ENCODE measurements at places on chromosomes 6 and 20.

GRCh38 chr20:48380661-48381060 lies 447.1 kb downstream of the PREX1 start:
- DNase-seq = no peak
- H3K4me3 ChIP-seq = no peak overlapping the region
- no peaks in the 10 kb centered on the region for H3K4me1 ChIP-seq
- no peaks in the 10 kb centered on the region for H3K27me3 ChIP-seq
- H3K27ac ChIP-seq = no peak overlapping the region

GRCh38 chr6:53339424-53339823 lies 9.3 kb downstream of the ELOVL5 start:
- no peaks in the 10 kb centered on the region for H3K27me3 ChIP-seq
- no peaks in the 10 kb centered on the region for H3K36me3 ChIP-seq
- H3K4me3 ChIP-seq = no peak overlapping the region
- no peak overlapping the region for H3K27ac ChIP-seq
- no peak for DNase-seq

DNA sequence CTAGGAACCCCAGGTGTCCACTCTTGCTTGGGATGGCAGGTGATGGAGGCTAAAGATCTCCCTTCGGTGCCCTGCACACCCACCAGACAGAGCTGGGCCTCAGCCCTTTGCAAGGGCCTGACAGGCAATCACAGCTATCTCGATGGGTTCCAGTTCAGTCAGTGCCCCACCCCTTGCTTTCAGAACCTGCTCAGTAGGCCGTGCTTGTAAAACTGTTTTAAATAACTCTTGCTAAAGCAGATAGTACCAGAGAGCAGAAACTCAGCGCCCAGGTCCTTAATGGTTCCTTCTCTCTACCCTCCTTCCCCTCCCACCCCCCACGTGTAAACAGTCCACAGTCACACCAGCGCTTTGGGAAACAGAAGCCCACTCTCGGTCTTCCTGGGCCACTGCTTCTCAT lies 39.2 kb downstream of the C6orf132 start:
- DNase-seq = no peak
- H3K4me1 ChIP-seq = no peaks in the 10 kb centered on the region

DNA sequence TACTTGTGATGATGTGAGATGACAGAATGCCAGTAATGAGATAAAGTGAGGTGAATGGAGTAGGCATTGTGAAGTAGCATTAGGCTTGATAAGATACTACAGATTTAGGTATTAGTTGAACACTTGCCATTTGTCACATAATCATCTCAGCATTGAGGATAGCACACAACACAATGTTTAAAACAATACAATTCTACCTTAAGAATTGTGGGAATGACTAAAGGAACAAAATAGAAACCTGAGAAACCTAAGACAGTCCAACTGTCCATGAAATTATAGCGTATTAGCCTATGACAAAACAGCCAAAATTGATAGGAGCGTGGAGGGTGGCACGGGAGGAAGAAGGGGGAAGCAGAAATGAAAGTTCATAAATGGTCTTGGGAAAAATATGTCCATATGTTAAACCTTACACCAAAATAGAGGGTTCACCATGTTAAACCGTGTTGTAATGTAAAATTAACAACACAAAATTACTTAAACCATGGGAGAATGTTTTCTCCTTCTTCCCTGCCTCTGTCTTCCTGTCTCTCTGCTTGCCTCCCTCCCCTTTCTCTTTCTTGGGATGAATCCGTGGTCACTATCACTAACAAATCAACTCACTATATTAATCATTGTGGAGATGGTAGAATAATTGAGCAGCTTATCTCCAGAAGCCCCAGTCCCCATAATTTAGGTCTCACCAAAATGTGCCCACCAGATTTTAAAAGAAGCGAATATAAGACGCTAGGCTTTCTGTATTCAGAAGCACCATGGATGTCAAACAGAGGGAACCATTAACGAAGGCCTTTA lies 33.0 kb upstream of the HFE start:
- no peaks in the 10 kb centered on the region for H3K4me1 ChIP-seq
- no peaks in the 10 kb centered on the region for H3K27me3 ChIP-seq
- DNase-seq = no peak
- peak overlapping the region; percentile 75 for H3K27ac ChIP-seq

GRCh38 chr6:47064274-47064673 lies 22.1 kb upstream of the ADGRF1 start:
- no peaks in the 10 kb centered on the region for H3K4me1 ChIP-seq
- no peaks in the 10 kb centered on the region for H3K27me3 ChIP-seq
- no peak overlapping the region for H3K4me3 ChIP-seq

DNA sequence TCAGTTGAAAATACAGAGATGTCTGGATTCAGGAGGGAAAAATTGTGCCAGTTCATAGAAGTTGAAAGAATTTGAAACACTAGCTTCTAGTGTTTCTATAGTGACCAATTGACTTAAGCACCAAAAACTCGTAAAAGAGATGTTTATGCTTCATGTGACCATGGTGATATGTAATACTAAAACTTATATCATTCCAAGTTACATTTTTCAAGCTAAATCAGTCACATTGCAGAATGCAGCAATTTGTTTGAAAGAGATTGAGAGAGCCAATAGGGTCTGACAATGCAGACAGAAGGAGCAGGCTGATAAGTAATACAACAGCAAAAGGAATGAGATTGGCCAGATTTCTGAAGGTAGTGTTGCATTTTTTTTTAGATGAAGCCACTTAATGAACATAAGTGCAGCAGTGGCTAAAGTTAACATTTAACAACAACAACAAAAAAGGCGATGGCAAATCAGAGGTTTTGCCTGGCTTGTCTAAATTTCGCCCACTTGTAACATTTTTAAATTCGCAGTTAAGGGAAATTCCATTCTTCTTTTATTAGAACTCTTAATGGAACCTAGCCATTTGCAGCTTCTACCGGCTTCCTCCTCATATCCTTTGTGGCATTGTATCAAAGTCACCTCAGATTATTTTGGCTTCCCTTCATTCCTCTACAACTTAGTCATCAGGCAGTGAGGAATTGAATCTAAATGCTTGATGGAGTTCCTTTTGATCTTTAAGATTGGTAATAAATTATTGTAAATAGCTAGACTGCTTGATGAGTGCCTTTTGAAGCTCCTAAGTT lies 484.0 kb upstream of the SOX4 start:
- H3K27ac ChIP-seq = peak overlapping the region; percentile 57
- H3K4me3 ChIP-seq = no peak overlapping the region
- H3K36me3 ChIP-seq = no peaks in the 10 kb centered on the region

GRCh38 chr20:58032599-58032998 lies 195.9 kb downstream of the ANKRD60 start:
- H3K4me3 ChIP-seq = no peak overlapping the region
- no peaks in the 10 kb centered on the region for H3K27me3 ChIP-seq
- H3K4me1 ChIP-seq = no peaks in the 10 kb centered on the region
- no peak for DNase-seq

DNA sequence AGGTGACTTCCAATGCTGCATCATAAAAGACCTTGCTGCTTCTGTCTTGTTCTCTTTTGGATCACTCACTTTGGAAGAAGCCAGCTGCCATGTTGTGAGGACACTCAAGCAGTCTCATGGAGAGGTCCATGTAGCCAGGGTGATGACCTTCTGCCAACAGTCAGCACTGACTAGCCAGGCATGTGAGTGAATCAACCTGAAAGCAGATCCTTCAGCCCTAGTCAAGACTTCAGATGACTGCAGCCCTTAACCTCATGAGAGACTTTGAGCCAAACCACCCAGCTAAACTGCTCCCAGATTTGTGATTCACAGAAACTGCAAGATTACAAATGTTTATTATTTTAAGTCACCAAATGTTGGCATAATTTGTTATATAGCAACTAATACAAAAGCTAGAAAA lies 86.0 kb upstream of the IYD start:
- no peaks in the 10 kb centered on the region for H3K36me3 ChIP-seq
- no peaks in the 10 kb centered on the region for H3K4me1 ChIP-seq
- H3K27me3 ChIP-seq = no peaks in the 10 kb centered on the region

GRCh38 chr6:34513646-34514045 lies 42.5 kb downstream of the SPDEF start:
- DNase-seq = peak; percentile 62
- H3K4me3 ChIP-seq = no peak overlapping the region
- no peak overlapping the region for H3K27ac ChIP-seq
- no peaks in the 10 kb centered on the region for H3K36me3 ChIP-seq
- H3K27me3 ChIP-seq = no peaks in the 10 kb centered on the region

GRCh38 chr6:84466511-84466910 lies 239.1 kb upstream of the CEP162 start:
- H3K4me3 ChIP-seq = no peak overlapping the region
- H3K36me3 ChIP-seq = no peaks in the 10 kb centered on the region
- no peak overlapping the region for H3K27ac ChIP-seq
- peak; percentile 35 for DNase-seq

- no peak for DNase-seq
- H3K36me3 ChIP-seq = peaks cover 2% of the 10 kb centered on the region
- no peaks in the 10 kb centered on the region for H3K4me1 ChIP-seq
- H3K4me3 ChIP-seq = no peak overlapping the region
- no peak overlapping the region for H3K27ac ChIP-seq
Measured at GRCh38 chr20:48738399-48739304, 89.1 kb downstream of the PREX1 start.

DNA sequence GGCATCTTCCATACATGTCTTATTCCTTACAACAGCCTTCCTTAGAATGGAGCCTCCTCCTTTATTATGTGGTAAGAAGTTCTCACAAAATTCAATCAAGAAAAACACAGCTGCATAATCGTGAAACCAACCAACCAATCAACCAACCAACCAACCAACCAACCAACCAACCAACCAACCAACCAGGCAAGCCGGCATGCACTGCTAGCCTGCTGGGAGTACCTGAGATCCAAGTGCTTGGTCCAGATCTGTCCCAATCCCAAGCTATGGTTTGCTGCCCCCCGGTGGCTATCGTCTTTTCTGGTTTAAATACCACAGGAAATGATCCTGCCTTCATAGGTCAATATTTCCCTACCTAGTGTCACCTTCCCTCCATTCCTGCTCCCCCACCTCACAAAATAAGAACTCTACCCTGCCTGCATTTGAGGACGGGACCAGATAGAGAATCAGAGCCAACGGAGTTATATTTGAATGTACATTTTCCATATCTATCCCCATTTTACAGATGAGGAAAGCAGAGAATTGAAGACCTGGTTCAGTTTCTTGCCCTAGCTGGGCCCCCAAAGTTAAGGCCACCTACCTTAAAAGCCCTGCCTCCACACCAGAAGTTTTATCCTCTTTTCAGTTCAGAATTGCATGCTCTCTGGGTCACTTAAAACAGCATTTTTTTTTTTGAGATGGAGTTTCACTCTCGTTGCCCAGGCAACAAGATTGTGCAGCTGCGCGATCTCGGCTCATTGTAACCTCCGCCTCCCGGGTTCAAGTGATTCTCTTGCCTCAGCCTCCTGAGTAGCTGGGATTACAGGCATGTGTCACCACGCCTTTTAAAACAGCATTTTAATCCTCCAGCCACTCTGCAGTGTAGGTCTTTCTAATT lies 27.1 kb downstream of the RAB44 start:
- no peaks in the 10 kb centered on the region for H3K36me3 ChIP-seq
- H3K4me1 ChIP-seq = no peaks in the 10 kb centered on the region
- peak; percentile 85 for DNase-seq

DNA sequence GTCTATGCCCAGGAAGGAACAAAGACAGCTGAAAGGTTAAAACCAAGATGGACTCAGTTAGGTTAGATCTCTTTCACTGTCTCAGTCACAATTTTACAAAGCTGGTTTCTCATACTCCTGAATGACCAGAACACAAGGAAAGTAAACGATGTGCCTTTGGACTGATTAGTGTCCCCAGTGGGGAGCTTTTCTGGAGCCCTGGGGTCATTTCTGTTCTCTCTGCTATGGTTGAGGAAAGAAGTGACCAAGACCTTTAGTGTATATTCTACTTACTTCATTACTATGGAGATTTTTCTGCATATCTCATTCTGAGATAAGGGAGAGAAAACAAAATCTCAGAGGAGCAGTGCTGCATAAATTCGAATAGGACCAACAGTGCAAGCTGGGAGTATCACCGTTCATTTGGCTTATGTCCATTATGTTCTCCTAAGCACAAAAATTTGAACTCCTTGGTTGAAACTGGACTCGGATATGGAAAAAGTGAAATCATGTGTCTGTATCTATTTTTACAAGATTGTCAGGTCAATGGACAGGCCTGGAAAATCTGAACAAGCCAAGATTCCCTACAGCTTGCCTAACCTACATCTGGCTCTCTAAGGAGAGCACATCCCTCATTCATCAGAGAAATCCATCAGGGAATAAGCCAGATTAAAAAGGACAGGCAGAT lies 34.4 kb upstream of the ENPP1 start:
- H3K4me1 ChIP-seq = peaks cover 2% of the 10 kb centered on the region
- H3K4me3 ChIP-seq = no peak overlapping the region
- no peak for DNase-seq
- H3K27ac ChIP-seq = no peak overlapping the region
- H3K36me3 ChIP-seq = no peaks in the 10 kb centered on the region
- H3K27me3 ChIP-seq = no peaks in the 10 kb centered on the region

DNA sequence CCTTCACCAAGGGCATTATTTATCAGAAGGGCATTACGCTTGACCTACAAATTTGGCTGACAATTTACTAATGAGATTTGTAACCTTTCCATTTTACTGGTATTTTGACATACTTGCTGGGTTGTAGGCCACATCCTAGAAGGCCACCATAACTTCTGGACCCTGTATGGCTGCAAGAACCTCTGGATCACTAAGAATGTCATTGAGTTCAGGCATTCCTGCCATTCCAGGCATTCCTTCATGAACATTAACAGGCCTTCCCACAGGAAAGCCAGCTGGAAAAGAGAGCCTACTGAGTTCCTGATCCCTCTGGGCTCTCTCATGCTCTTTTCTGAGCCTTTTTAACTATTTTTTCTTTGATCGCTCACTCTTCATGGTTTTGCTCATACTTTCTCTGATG lies 28.4 kb upstream of the SLC35A1 start:
- no peak overlapping the region for H3K27ac ChIP-seq
- peaks cover 4% of the 10 kb centered on the region for H3K4me1 ChIP-seq
- no peaks in the 10 kb centered on the region for H3K27me3 ChIP-seq

- peak; percentile 91 for DNase-seq
- H3K27me3 ChIP-seq = no peaks in the 10 kb centered on the region
Measured at GRCh38 chr6:168132531-168133167, 53.6 kb upstream of the FRMD1 start.

- no peaks in the 10 kb centered on the region for H3K36me3 ChIP-seq
- H3K27ac ChIP-seq = no peak overlapping the region
- no peak overlapping the region for H3K4me3 ChIP-seq
- no peaks in the 10 kb centered on the region for H3K27me3 ChIP-seq
- DNase-seq = peak; percentile 48
- H3K4me1 ChIP-seq = peaks cover 24% of the 10 kb centered on the region
Measured at GRCh38 chr6:4788953-4789584, 12.9 kb downstream of the CDYL start.

All from mesendoderm (in vitro differentiated cells).